ENCODE measurements at places on chromosomes 4 and X.

DNA sequence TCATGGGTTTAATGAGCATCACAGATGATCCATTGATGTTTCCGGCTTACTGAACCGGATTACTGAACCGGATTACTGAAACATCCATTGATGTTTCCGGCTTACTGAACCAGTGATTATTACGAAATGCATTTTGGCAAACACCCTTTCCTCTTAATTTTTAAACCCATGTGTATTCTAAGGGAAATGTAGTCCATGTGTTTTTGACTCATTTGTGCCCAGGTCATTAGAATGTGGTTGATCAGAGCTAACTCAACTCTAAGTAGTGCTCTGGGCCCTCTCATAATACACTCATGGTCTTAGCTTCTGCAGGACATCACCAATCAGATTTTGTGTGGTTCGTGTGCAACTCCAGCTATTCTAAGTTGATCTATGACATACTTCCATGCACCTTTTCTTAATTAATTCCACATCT, 141.6 kb downstream of the SPATA18 start:
- no peak for DNase-seq

DNA sequence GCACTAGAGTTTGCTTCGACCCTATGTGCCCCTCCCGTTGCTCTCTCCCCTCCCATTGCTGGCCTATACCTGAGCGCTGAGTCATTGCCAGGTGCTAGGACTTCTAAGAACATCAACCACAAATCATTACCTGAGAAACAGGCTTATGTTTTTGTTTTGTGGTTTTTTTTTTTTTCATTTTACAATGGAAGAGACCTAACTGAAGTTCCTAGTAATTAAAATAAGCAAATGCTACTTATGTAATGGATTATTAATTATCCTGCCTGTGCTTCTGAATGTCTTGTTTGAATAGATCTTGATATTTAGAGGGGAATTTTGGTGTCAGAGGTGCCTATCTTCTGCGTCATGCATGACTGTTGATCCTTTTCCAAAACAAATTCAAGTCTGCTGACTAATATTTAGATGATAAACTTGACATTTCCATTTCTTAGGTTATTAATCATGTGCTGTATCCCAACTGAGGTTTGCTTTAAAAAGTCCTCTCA, 275.4 kb upstream of the CPEB2 start:
- no peak for DNase-seq

DNA sequence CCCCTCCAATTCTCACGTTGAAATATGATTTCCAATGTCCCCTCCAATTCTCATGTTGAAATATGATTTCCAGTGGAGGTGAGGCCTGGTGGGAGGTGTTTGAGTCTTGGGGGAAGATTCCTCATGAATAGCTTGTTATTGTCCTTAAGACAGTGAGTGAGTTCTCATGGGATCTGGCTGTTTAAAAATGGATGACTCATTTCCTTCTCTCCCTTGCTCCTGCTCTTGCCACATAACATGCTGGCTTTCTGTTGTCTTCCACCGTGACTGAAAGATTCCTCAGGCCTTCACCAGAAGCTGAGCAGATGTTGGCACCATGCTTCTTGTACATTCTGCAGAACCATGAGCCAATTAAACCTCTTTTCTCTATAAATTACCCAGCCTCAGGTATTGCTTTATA, 346.8 kb upstream of the TECRL start:
- DNase-seq: no peak

DNA sequence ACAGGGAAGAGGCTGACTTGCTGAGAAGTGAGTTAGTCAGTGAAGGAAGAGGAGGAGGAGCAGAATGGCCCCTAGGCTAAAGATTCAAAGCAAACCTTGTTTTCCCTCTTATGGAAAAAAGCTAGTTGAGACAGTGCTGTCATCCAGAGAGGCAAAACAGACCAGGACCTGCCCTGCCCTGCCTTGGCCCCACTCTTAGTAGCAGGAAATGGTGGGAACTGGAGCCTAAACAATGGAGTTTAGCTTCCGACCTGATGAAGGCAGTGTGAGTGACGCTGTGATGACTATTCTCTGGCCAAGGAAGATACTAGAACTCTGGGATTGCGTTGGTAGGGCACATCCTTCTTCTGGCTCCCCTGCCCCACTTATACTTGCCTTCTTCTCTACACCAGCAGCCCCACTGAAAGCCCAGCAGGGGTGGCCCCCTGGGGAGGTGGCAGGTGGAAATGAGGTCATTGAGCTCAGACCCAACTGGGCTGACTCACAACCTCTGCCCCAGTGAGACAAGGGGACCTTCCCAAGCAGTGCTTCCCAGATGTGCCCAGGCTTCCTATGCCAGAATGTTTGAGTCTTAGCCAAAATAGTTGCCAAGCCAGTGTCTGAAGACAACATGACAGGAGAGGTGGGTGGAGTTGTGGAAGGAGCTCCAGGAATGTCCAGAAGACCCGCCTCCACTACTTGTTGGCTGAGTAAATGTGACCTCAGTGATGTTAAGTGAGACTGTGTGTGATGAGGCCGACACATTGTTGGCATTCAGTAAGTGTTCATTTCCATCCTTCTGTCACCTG, 38.8 kb downstream of the MSN start:
- DNase-seq: no peak

- DNase-seq: no peak
Observed at GRCh38 chrX:120562569-120562926, 1.8 kb upstream of the CUL4B start.

DNA sequence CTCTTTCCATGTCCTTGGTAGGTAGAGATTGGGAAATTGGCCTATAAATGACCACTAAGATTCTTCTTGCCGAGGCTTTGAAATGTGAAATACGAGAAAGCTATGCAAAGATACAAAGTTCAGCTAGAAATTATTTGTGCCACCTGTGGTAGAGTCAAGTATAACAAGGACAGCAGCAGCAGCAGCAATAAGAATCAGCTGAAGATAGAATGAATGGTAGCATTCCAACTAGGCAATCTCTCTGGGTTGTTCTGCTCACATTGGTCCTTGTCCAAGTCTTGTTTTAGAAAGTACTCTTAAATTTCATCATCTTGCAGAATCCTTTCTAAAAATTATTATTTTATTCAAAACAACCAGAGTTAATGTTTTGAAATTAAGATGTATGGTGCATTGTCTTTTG, 67.8 kb upstream of the PCDH10 start:
- no peak for DNase-seq
